Activated CD4-positive, alpha-beta T cell treated with anti-CD3 and anti-CD28 coated beads, Interleukin-2, amount 10 ng/mL, durations not matched to agents 7 days and 5 days (primary cell): ENCODE measurements at places on chromosomes 12 and 14. TPM values are rescaled to one million over a fixed set of nuclear protein-coding genes. Genes with fewer than 3 reads are reported as not detected.

DNA sequence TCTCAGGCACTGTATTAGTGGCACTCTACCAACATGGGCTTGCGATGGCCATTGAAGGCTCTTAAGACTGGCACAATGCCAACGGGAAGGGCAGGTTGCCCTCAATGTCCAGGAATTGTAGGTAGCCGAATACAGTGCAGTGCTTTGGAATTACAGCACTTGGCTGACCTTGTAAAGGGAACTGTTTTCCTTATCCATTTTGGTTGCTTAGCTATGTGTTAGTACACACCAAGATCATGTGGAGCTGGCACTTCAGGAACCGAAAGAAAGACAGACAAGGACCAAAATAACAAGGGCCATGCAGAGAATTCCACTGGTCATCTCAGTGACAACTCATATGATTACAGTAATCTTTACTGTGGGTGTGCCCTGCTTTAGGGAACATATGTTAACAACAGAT, 72.7 kb downstream of the DYRK2 start:
- no peak overlapping the region for H3K4me3 ChIP-seq
- no peak overlapping the region for H3K27ac ChIP-seq
- H3K4me1 ChIP-seq: no peaks in the 10 kb centered on the region
- DNase-seq: no peak
- no peaks in the 10 kb centered on the region for H3K36me3 ChIP-seq

- no peaks in the 10 kb centered on the region for H3K36me3 ChIP-seq
- H3K4me1 ChIP-seq: no peaks in the 10 kb centered on the region
- H3K27me3 ChIP-seq: no peaks in the 10 kb centered on the region
- DNase-seq: no peak
- H3K4me3 ChIP-seq: no peak overlapping the region
These were observed 197.9 kb upstream of the ALG10B start for GRCh38 chr12:38118632-38119031.

GRCh38 chr14:101017209-101017608, 113.7 kb upstream of the RTL1 start:
- H3K36me3 ChIP-seq: no peaks in the 10 kb centered on the region
- no peak overlapping the region for H3K27ac ChIP-seq
- no peak overlapping the region for H3K4me3 ChIP-seq
- H3K27me3 ChIP-seq: peaks cover 9% of the 10 kb centered on the region
- no peaks in the 10 kb centered on the region for H3K4me1 ChIP-seq

GRCh38 chr12:131827961-131828534, at the start of gene MMP17:
MMP17 (plus strand) TSS chr12:131828393; CDS start chr12:131828495, 102 bp downstream.
- peak; percentile 31 for DNase-seq
- no peaks in the 10 kb centered on the region for H3K36me3 ChIP-seq
- peak within 1 kb of the TSS; percentile 48 for H3K4me3 ChIP-seq
- H3K27ac ChIP-seq: no peak within 1 kb of the TSS

GRCh38 chr12:104976703-104977102, 9.4 kb upstream of the NOPCHAP1 start:
- H3K4me1 ChIP-seq: no peaks in the 10 kb centered on the region
- H3K4me3 ChIP-seq: no peak overlapping the region

- peaks cover 4% of the 10 kb centered on the region for H3K27me3 ChIP-seq
- H3K27ac ChIP-seq: no peak overlapping the region
- DNase-seq: no peak
- H3K36me3 ChIP-seq: no peaks in the 10 kb centered on the region
These were observed 46.2 kb downstream of the GALNT8 start for GRCh38 chr12:4766445-4766844.

DNA sequence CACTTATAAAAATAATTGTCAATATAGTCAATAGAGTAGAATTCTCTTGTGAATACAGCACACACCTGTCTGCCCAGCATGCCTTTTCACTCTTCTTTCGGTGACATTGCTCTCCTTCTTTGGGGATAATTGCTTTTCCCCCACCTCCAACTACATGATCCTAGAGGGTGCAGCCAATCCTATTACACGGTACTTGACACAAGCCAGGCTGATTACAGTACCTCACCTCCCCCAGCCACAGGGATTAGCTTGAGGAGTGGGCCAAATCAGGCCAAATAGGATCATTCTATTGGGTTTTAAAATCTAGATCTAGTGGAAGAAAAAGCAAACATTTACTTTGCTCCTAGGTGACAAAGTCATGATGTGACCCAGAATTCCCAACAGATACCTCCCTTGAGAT, 16.8 kb upstream of the NFYB start:
- DNase-seq: no peak
- H3K36me3 ChIP-seq: no peaks in the 10 kb centered on the region
- no peak overlapping the region for H3K4me3 ChIP-seq
- peaks cover 10% of the 10 kb centered on the region for H3K4me1 ChIP-seq
- no peak overlapping the region for H3K27ac ChIP-seq
- peaks cover 4% of the 10 kb centered on the region for H3K27me3 ChIP-seq

DNA sequence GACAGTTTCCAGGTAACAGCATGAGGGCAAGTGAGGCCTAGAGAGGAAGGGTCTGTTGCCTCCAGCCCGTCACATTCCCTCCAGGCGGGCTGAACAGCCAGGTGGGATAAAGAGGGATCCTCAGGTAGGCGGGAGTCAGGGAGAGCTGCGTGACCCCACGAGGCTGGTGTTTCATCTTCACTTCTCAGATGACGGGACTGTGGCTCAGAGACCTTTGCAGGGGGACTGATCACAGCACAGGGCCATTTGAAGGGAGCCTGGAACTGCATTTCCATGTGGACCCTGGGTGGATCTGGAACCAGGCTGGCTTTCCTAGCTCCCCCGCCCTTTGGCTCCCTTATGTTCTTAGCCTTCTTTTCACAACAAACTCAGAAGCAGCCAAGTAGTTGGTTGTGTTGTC, 37.4 kb downstream of the SH2B3 start:
- H3K27me3 ChIP-seq: no peaks in the 10 kb centered on the region
- H3K36me3 ChIP-seq: peaks cover 39% of the 10 kb centered on the region
- H3K4me3 ChIP-seq: no peak overlapping the region
- peaks cover 81% of the 10 kb centered on the region for H3K4me1 ChIP-seq

- H3K27ac ChIP-seq: no peak overlapping the region
- H3K4me3 ChIP-seq: no peak overlapping the region
- DNase-seq: no peak
- peaks cover 4% of the 10 kb centered on the region for H3K4me1 ChIP-seq
These were observed 129.7 kb upstream of the PLEKHG7 start for GRCh38 chr12:92573104-92573503.

- H3K36me3 ChIP-seq: no peaks in the 10 kb centered on the region
- H3K27ac ChIP-seq: no peak overlapping the region
- no peak overlapping the region for H3K4me3 ChIP-seq
- peaks cover 36% of the 10 kb centered on the region for H3K27me3 ChIP-seq
These were observed 45.2 kb upstream of the FKBP4 start for GRCh38 chr12:2749580-2749979.

- H3K4me1 ChIP-seq: no peaks in the 10 kb centered on the region
- H3K4me3 ChIP-seq: no peak overlapping the region
- no peak for DNase-seq
- H3K27ac ChIP-seq: no peak overlapping the region
- peaks cover 15% of the 10 kb centered on the region for H3K27me3 ChIP-seq
These were observed 30.8 kb upstream of the BCL2L14 start for GRCh38 chr12:12039897-12040296.

- peaks cover 2% of the 10 kb centered on the region for H3K27me3 ChIP-seq
- H3K4me1 ChIP-seq: peaks cover 27% of the 10 kb centered on the region
- no peak overlapping the region for H3K4me3 ChIP-seq
- H3K27ac ChIP-seq: peak overlapping the region; percentile 64
These were observed 9.2 kb upstream of the ALDH2 start for GRCh38 chr12:111757361-111758119.

DNA sequence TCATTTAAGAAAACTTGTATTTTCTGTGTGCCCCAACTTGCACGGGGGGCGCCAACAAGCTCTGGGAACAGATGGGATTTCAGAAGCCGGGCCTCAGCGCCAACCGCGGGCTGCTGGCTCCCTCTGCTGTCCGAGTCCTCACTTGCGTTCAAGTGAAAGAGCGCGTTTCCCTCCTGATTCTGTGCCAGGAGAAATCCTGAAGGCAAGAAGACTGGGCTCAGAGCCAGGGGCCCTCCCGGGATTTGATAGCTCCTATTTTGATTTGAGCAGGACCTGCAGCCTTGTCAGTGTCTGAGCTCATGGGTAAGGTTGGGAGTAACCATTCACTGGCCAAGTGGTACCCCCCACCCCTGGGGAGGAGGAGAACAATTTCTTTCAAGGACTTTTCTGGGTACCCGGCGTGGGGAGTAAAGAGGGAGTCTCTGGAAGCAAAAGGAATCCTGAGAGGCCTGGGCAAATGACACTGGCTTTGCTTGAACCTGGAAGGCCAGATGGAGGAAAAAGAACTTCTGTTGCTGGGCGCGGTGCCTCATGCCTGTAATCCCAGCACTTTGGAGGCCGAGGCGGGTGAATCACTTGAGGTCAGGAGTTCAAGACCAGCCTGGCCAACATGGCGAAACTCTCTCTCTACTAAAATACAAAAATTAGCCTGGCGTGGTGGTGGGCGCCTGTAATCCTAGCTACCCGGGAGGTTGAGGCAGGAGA, 179.0 kb upstream of the RGS6 start:
- H3K4me1 ChIP-seq: peaks cover 9% of the 10 kb centered on the region
- peak; percentile 72 for DNase-seq
- no peak overlapping the region for H3K4me3 ChIP-seq

Gene TAC3
- total RNA-seq: not detected

Gene DBX2
- not detected for total RNA-seq

Gene GYS2
- not detected for total RNA-seq

Gene HHIPL1
- not detected for total RNA-seq

Gene TMEM253
- total RNA-seq: not detected

Gene SERPINA5
- total RNA-seq: not detected

Gene DNAJC22
- not detected for total RNA-seq

Gene RHOJ
- total RNA-seq: not detected

Gene OLR1
- total RNA-seq: not detected

Gene SRRM4
- total RNA-seq: not detected

Gene CEBPE
- total RNA-seq: 0.67 TPM

Gene TAS2R43
- total RNA-seq: 1.9 TPM

Gene SAMD15
- 0.10 TPM for total RNA-seq

Gene NFATC4
- total RNA-seq: not detected

Gene TBX5
- not detected for total RNA-seq
